ENCODE measurements at places on chromosomes 16 and 17. TPM values are rescaled to one million over a fixed set of nuclear protein-coding genes. Genes with fewer than 3 reads are reported as not detected.

Gene EFNB3
- 2.0 TPM for total RNA-seq

Gene PLLP
- total RNA-seq: 36.1 TPM

Gene BCAS3
- 96.7 TPM for total RNA-seq

Gene CDH16
- total RNA-seq: 0.39 TPM

Gene ULK2
- 87.2 TPM for total RNA-seq

Gene NPTX1
- 1.7 TPM for total RNA-seq

DNA sequence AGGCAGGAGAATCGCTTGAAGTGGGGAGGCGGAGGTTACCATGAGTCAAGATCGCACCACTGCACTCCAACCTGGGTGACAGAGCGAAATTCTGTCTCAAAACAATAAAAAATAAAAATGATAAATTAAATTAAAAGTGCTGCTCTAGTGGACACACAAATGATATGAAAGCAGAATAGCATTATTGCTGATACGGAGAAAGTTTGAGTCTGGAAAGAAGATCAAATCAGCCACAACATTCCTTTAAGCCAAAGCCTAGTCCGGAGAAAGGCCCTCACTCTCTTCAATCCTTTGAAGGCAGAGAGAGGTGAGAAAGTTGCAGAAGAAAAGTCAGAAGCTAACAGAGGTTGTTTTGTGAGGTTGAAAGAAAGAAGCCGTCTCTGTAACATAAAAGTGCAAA lies 15.1 kb upstream of the CSF3 start:
- H3K27ac ChIP-seq: no peak overlapping the region
- H3K4me1 ChIP-seq: no peaks in the 10 kb centered on the region
- H3K4me3 ChIP-seq: no peak overlapping the region
- DNase-seq: no peak

GRCh38 chr16:48295488-48296281 lies 48.3 kb upstream of the ABCC11 start:
- no peaks in the 10 kb centered on the region for H3K4me1 ChIP-seq
- H3K27ac ChIP-seq: no peak overlapping the region
- no peak overlapping the region for H3K4me3 ChIP-seq
- no peak for DNase-seq
- H3K36me3 ChIP-seq: no peaks in the 10 kb centered on the region

DNA sequence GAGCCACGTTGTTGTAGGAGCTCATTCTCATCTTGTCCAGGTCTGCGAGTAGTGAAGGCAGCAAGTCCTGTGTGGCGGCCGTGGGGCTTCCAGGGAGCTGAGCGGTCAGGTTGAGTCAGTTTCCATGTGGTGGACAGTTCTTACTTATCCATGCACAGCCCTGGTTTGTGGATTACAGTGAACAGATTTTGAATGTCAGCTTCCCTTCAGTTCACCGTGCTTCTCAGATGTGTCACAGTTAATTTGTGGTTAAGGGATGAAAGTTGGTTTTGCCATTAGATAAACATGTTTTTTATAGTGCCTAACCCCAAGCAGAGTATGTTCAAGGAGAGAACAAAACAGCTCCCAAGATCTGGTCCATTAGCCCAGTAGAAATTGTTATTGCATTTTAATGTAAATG lies 103.1 kb downstream of the RPTOR start:
- no peak for DNase-seq
- no peaks in the 10 kb centered on the region for H3K36me3 ChIP-seq
- peaks cover 7% of the 10 kb centered on the region for H3K4me1 ChIP-seq
- no peak overlapping the region for H3K4me3 ChIP-seq
- no peak overlapping the region for H3K27ac ChIP-seq

DNA sequence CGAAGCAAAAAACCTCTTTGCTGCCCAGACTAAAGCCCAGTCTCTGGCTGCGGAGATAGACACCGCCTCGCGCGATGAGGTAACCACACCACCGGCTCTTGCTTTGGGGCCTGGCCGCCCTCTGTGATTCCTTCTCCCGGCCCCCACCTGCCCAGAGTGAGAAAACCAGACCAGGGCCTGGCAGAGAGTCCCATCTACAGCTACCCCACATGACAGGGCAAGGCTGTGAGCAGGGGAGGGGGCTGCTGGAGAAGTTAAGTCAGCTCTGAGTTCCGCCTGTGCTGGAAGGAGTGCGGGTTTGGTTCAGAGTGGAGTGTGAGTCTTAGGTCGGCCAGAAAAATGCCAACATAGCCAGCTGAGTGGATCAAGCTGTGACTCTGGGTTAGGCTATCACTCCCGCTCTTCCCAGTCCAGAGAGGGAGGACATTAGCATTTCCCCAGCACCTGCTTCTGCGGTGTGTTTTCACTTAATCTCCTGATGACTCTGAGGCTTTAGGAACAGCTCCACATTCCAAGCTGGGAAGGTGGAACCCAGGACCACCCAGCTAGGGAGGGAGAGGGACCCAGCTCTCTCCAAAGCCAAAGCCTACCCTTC lies 139.0 kb downstream of the RAB11FIP4 start:
- no peak for DNase-seq
- no peak overlapping the region for H3K27ac ChIP-seq

- no peak for DNase-seq
- no peak overlapping the region for H3K27ac ChIP-seq
- H3K4me3 ChIP-seq: no peak overlapping the region
- H3K36me3 ChIP-seq: no peaks in the 10 kb centered on the region
Measured at GRCh38 chr16:13291591-13292333, 390.4 kb downstream of the SHISA9 start.

- H3K36me3 ChIP-seq: no peaks in the 10 kb centered on the region
- no peak overlapping the region for H3K4me3 ChIP-seq
- no peak for DNase-seq
Measured at GRCh38 chr17:1802429-1802828, 27.3 kb downstream of the SMYD4 start.

- no peak for DNase-seq
- no peak overlapping the region for H3K4me3 ChIP-seq
- no peaks in the 10 kb centered on the region for H3K27me3 ChIP-seq
- peaks cover under 1% of the 10 kb centered on the region for H3K4me1 ChIP-seq
- no peaks in the 10 kb centered on the region for H3K36me3 ChIP-seq
Measured at GRCh38 chr16:57066625-57067024, 25.8 kb upstream of the CPNE2 start.

- no peak for DNase-seq
- H3K27ac ChIP-seq: no peak overlapping the region
- H3K4me1 ChIP-seq: no peaks in the 10 kb centered on the region
- no peaks in the 10 kb centered on the region for H3K27me3 ChIP-seq
- no peaks in the 10 kb centered on the region for H3K36me3 ChIP-seq
Measured at GRCh38 chr17:11857006-11857405, 140.3 kb downstream of the ZNF18 start.

DNA sequence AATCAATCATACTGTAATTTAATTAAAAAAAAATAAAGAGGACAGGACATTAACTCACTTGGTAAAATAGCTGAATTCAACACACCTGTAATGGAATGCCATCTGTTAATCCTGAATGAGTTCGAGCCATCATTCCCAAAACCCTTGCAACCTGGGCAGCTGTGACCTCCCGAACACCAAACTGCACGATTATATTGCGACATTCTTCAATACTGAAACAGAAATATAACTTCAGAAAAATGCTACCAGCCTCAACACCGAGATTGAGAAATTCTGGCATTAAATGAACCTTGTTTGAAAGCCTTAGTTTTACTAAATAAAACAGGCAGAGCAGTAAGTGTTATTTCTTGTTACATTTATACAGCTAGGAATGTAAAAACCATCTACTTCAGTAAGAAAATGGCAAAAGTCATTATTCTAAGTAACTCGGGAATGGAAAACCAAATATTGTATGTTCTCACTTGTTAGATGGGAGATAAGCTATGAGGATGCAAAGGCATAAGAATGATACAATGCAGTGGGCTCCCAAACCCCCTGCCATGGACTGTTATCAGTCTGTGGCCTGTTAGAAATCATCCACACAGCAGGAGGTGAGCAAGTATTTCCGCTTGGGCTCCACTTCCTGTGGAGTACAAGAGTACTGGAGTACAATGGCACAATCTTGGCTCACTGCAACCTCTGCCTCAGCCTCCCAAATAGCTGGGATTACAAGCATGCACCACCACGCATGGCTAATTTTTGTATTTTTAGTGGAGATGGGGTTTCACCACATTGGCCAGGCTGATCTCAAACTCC lies 46.5 kb downstream of the CNOT1 start:
- H3K4me3 ChIP-seq: no peak overlapping the region
- no peak for DNase-seq
- no peaks in the 10 kb centered on the region for H3K4me1 ChIP-seq
- no peaks in the 10 kb centered on the region for H3K27me3 ChIP-seq
- no peak overlapping the region for H3K27ac ChIP-seq

DNA sequence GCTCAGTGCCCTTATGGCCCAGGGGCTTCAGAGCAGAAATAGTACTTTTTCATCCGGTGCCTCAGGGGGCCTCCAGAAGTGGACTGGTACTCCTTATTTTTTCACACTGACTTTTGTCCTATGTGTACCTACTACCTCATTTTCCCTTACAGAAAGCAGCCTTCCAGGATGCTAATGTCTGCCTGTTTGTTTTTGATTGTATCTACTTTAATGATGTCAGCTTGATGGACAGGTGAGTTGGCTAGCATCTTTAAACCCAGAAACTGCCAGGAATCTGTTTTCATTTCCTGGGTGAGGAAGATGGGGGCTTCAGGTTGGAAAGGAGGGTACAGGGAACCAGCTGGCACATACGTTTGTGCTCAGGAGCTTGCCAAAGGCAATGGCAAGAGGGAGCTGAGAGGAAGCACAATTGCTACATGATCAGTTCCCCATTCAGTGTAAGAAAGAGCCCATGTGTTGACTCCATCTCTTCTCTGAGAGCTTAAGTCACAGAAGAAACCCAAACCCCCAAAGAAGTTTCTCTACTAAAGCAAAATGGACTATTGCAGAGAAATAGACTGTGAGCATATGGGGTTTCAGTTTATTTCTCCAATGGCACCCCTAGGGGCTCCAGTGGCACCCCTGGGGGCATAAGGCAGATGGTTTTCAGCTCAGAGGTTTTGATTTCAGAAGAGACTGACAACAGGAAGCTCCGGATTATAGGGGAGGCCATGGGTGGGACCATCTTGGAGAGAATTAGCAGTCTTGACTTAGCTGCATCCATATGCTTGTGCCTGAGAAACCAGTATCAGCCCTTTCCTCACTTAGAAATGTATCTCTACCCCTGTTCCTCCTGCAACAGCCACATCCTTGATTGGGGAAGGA lies 16.3 kb downstream of the LIG3 start:
- H3K4me3 ChIP-seq: no peak overlapping the region
- DNase-seq: no peak
- no peaks in the 10 kb centered on the region for H3K27me3 ChIP-seq
- H3K4me1 ChIP-seq: peaks cover 18% of the 10 kb centered on the region
- H3K27ac ChIP-seq: no peak overlapping the region
- H3K36me3 ChIP-seq: no peaks in the 10 kb centered on the region

DNA sequence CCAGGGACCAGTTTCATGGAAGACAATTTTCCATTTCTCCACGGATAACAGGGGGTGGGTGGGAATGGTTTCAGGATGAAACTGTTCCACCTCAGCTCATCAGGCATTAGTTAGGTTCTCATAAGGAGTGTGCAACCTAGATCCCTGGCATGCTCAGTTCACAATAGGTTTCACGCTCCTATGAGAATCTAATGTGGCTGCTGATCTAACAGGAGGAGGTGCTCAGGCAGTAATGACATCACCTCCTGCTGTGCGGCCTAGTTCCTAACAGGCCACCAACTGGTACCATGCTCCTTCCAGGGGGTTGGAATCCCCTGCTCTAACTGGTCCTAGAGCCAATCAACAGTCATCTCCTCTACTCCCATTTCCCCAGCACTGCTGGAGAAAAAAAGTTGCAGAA lies 19.9 kb downstream of the TEX14 start:
- no peaks in the 10 kb centered on the region for H3K27me3 ChIP-seq
- no peak for DNase-seq
- no peak overlapping the region for H3K4me3 ChIP-seq
- no peak overlapping the region for H3K27ac ChIP-seq

GRCh38 chr17:70771804-70772386 lies 602.6 kb downstream of the KCNJ2 start:
- H3K4me3 ChIP-seq: no peak overlapping the region
- H3K27me3 ChIP-seq: no peaks in the 10 kb centered on the region
- DNase-seq: no peak
- no peak overlapping the region for H3K27ac ChIP-seq
- no peaks in the 10 kb centered on the region for H3K4me1 ChIP-seq
- no peaks in the 10 kb centered on the region for H3K36me3 ChIP-seq

- H3K4me1 ChIP-seq: no peaks in the 10 kb centered on the region
- no peaks in the 10 kb centered on the region for H3K27me3 ChIP-seq
- H3K27ac ChIP-seq: no peak overlapping the region
- no peak overlapping the region for H3K4me3 ChIP-seq
- no peak for DNase-seq
Measured at GRCh38 chr16:55291847-55292246, 32.2 kb upstream of the IRX6 start.

DNA sequence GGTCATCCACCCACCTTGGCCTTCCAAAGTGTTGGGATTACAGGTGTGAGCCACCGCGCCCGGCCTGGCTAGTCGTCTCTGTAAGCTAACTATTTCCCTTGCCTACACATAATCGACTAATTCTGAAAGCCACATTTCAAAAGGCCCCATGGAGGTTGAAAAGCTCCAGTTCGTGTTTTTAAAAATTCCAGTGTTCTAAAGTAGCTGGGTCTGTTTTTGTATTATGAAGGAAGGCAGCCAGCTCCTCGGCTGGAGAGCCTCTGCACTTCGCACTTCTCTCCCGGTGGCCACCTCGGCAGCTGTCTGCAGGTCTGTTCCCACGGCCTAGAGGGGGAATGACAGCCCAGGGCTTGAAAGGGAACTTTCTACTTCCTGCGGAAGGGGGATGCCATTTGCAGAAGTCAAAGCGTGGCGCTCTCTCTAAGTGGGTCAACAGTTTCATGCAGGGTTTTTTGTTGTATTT lies 16.9 kb downstream of the HASPIN start:
- H3K4me1 ChIP-seq: peaks cover 16% of the 10 kb centered on the region
- DNase-seq: no peak
- no peak overlapping the region for H3K4me3 ChIP-seq
- no peak overlapping the region for H3K27ac ChIP-seq
- no peaks in the 10 kb centered on the region for H3K27me3 ChIP-seq

- H3K27ac ChIP-seq: no peak overlapping the region
- no peaks in the 10 kb centered on the region for H3K27me3 ChIP-seq
- peaks cover 7% of the 10 kb centered on the region for H3K4me1 ChIP-seq
- H3K4me3 ChIP-seq: no peak overlapping the region
Measured at GRCh38 chr17:35947156-35947585, 3.7 kb upstream of the LYZL6 start.

DNA sequence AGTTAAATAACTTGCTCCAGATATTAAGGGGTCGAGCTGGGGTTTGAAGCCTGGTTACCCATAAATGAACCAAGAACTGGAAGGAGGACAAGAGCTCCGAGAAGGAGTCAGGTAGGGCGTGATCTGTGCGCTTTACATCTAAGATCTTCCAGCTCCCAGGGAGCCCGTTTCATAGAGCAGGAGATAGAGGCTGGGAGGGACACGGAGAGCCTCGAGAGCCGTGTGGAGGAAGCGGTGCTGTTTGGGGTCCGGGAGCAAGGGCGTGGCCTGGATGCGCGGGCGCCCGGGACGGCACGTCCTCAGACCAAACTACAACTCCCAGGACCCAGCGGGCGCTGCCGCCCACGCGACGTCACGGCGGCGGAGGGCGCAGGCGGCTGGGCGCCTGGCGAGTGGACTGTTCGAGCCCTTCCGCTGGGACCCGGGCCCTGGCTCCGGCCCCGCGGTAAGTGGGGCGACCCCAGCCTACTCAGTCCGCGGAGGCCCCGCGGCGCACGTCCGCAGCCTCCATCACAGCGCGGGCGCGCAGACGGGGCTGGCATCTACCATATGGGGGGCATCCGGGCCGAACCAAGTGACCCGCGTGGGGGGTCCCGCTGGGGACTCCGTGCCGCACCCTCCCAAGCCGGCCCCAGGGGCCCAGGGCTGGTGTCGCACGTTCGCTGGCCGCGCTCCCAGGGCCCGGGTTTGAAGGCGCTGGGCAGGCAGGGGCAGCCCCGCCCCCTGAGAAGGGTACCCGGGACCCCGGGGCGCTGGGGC lies at the start of gene BCKDK:
TSS of gene BCKDK (plus strand) at position 352 of the 759 bp plus-strand sequence. CDS start 838 bp downstream, outside the sequence.
- H3K36me3 ChIP-seq: no peaks in the 10 kb centered on the region
- peaks cover 23% of the 10 kb centered on the region for H3K4me1 ChIP-seq
- H3K27me3 ChIP-seq: no peaks in the 10 kb centered on the region
- peak within 1 kb of the TSS; percentile 88 for H3K27ac ChIP-seq
- H3K4me3 ChIP-seq: peak within 1 kb of the TSS; percentile 85

Measured in testis (tissue), 5 donors.